ENCODE measurements at places on chromosomes 2 and 18. TPM values are rescaled to one million over a fixed set of nuclear protein-coding genes. Genes with fewer than 3 reads are reported as not detected.
A peak's percentile ranks its signal among the peaks of the same experiment; 100 is the strongest.

The ALPG gene
- not detected for total RNA-seq

The TRIM43 gene
- not detected for total RNA-seq

The GALR1 gene
- total RNA-seq, result not detected

The SCTR gene
- total RNA-seq, result not detected

The ADRA2B gene
- 0.10 TPM for total RNA-seq

The LHCGR gene
- total RNA-seq, result 0.11 TPM

The KATNAL2 gene
- 2.1 TPM for total RNA-seq

DNA sequence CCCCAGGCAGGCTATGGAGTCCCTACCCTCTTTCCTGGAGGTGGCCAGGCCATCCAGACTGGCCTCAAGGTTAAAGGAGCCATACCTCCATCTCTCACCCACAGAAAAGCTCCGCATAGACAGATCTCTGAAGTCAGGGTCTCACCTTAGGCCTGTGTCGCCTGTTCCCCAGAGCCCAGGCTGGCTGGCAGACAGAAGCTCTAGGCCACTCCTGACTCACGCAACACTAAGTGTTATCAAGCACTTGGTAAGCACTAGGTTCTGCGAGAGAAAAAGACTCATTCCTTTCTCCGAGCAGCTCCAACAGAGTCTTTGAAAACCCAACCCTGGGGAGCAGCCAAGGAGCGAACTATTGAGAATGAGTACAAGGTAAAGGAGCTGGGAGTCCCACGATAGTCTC lies 6.1 kb downstream of the SMAD7 start:
- peaks cover 9% of the 10 kb centered on the region for H3K36me3 ChIP-seq
- no peaks in the 10 kb centered on the region for H3K27me3 ChIP-seq
- no peak for DNase-seq
- H3K4me3 ChIP-seq, result peak overlapping the region; percentile 55
- peaks cover 32% of the 10 kb centered on the region for H3K4me1 ChIP-seq
- H3K27ac ChIP-seq, result no peak overlapping the region

DNA sequence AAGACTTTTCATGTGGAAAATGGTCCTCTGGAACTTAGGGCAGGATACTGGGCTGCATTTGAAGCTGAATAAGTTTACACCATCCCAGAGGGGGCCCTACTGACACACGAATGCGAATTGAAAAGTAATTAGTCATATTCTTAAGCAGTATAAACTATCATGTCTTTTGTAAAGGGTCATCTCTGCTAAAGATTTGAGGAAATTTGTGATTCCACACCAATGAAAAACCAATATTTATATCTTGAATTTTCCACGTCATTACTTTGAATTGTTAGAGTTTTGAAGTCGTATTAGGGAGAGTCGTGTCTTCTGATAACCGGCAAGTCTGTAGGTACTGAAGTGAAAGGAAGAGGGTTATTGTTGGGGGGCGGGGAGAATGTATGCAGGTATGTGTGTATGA lies 4.1 kb upstream of the OTX1 start:
- no peak overlapping the region for H3K27ac ChIP-seq
- H3K36me3 ChIP-seq, result no peaks in the 10 kb centered on the region
- no peak overlapping the region for H3K4me3 ChIP-seq
- H3K4me1 ChIP-seq, result peaks cover 8% of the 10 kb centered on the region

DNA sequence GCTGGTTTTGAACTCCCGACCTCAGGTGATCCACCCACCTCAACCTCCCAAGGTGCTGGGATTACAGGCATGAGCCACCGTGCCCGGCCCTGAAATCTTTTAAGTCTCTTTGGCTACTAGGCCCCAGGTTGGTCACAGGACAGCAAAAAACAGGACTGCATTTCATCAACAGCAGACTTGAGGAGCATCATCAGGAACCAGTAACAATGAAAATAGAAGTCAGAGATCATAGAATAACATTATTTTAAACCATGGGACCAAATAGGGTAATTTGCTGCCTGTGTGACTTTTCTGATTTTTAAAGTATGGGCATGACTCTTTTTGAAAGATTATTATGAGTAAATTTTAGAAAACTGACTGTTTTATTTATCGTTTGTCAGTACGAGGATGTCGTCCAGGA lies 24.8 kb downstream of the PPP1CB start:
- H3K36me3 ChIP-seq, result peaks cover 20% of the 10 kb centered on the region
- DNase-seq, result no peak
- H3K4me1 ChIP-seq, result no peaks in the 10 kb centered on the region
- no peak overlapping the region for H3K4me3 ChIP-seq

- no peak for DNase-seq
- no peaks in the 10 kb centered on the region for H3K27me3 ChIP-seq
- H3K4me1 ChIP-seq, result no peaks in the 10 kb centered on the region
- H3K36me3 ChIP-seq, result no peaks in the 10 kb centered on the region
Measured at GRCh38 chr2:71906357-71906973, 241.2 kb downstream of the CYP26B1 start.

- no peaks in the 10 kb centered on the region for H3K36me3 ChIP-seq
- H3K4me3 ChIP-seq, result no peak overlapping the region
- DNase-seq, result no peak
- no peaks in the 10 kb centered on the region for H3K27me3 ChIP-seq
- H3K4me1 ChIP-seq, result no peaks in the 10 kb centered on the region
- no peak overlapping the region for H3K27ac ChIP-seq
Measured at GRCh38 chr18:77339623-77340022, 90.0 kb downstream of the GALR1 start.

GRCh38 chr18:350953-351572 lies 83.2 kb upstream of the THOC1 start:
- H3K4me1 ChIP-seq, result no peaks in the 10 kb centered on the region
- H3K27ac ChIP-seq, result no peak overlapping the region
- no peaks in the 10 kb centered on the region for H3K27me3 ChIP-seq

GRCh38 chr18:35026407-35027061 lies 14.7 kb upstream of the MAPRE2 start:
- no peaks in the 10 kb centered on the region for H3K27me3 ChIP-seq
- H3K27ac ChIP-seq, result no peak overlapping the region
- no peaks in the 10 kb centered on the region for H3K36me3 ChIP-seq
- no peak for DNase-seq
- H3K4me1 ChIP-seq, result peaks cover 10% of the 10 kb centered on the region

- H3K36me3 ChIP-seq, result no peaks in the 10 kb centered on the region
- no peak overlapping the region for H3K27ac ChIP-seq
- H3K27me3 ChIP-seq, result no peaks in the 10 kb centered on the region
- H3K4me3 ChIP-seq, result no peak overlapping the region
- DNase-seq, result no peak
Measured at GRCh38 chr2:99485411-99485810, 4.4 kb downstream of the REV1 start.

DNA sequence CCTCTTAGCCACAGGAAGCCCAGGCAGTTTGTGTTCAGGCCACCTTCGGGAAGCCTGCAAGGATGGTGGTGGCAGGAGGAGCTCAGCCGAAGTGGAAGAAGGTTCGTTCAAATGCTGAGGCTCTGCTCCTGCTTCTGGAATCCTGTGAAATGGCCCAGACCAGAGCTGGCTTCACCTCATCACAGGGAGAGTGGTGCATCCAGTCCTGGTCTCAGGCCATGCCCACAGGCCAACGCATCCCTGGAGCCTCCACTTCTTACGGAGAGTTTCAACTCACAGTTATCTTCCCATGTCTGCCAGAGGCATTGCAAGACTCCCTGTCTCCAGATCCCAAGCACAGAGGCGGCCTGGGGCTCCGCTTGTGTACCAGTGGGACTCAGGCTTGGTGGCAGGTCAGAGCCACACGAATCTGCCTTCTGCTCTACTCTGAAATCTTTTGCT lies 82.3 kb downstream of the NDUFA10 start:
- no peak overlapping the region for H3K4me3 ChIP-seq
- H3K4me1 ChIP-seq, result no peaks in the 10 kb centered on the region

DNA sequence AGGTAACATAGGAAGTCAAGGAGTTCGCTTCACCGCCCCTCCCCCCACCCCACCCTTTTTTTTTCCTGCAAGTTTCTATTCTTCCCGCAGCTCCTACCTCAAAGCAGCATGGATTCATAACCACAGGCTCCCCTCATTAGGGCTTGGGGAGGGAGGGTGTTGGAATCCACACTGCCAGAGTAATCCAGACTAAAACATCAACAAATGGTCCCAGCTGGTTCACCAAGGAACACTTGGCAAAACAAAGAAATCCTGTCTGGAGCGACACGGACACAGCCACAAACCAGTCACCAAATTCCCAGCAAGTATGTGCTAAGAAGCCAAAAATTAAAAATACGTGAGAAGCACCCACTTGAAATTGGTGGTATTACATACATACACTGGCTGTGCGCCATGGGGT lies 106.9 kb upstream of the PPP1CB start:
- no peak overlapping the region for H3K27ac ChIP-seq
- H3K27me3 ChIP-seq, result no peaks in the 10 kb centered on the region
- no peaks in the 10 kb centered on the region for H3K36me3 ChIP-seq
- no peak for DNase-seq
- peaks cover 4% of the 10 kb centered on the region for H3K4me1 ChIP-seq

- H3K4me3 ChIP-seq, result no peak overlapping the region
- H3K4me1 ChIP-seq, result peaks cover 40% of the 10 kb centered on the region
- no peaks in the 10 kb centered on the region for H3K27me3 ChIP-seq
- H3K27ac ChIP-seq, result peak overlapping the region; percentile 48
Measured at GRCh38 chr2:42029639-42030199, 18.1 kb upstream of the PKDCC start.

- H3K36me3 ChIP-seq, result no peaks in the 10 kb centered on the region
- H3K4me3 ChIP-seq, result no peak overlapping the region
- no peaks in the 10 kb centered on the region for H3K27me3 ChIP-seq
- no peak for DNase-seq
- H3K27ac ChIP-seq, result 0 out of 2 replicates have a peak overlapping the region, but pooled peaks have one; percentile 6
- H3K4me1 ChIP-seq, result peaks cover 74% of the 10 kb centered on the region
Measured at GRCh38 chr2:224952936-224953657, 89.2 kb downstream of the DOCK10 start.

All from GM12878 (cell line).